Transverse colon (tissue), 4 donors: ENCODE measurements at places on chromosomes 7 and 10. TPM values are rescaled to one million over a fixed set of nuclear protein-coding genes. Genes with fewer than 3 reads are reported as not detected.
A peak's percentile ranks its signal among the peaks of the same experiment; 100 is the strongest.

DNA sequence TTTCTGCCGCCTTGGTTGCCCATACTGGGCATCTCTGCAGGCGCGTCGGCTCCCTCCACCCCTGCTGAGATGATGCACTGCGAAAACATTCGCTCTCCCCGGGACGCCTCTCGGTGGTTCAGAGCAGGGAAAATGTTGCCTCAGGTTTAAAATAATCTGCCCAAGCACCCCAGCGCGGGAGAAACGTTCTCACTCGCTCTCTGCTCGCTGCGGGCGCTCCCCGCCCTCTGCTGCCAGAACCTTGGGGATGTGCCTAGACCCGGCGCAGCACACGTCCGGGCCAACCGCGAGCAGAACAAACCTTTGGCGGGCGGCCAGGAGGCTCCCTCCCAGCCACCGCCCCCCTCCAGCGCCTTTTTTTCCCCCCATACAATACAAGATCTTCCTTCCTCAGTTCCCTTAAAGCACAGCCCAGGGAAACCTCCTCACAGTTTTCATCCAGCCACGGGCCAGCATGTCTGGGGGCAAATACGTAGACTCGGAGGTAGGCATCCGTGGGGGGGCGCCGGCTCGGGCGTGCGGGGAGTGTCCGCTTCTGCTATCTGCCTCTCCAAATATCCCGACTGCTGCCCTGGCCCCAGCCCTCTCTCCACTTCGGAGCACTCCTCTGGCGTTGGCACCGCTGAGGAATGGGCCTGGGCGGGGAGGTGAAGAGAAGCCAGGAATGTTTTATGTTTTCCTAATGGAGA is at the start of gene CAV1:
TSS of gene CAV1 (plus strand) at position 428 of the 689 bp plus-strand sequence. CDS start at position 455, 27 bp downstream.
- peak; percentile 79 for DNase-seq

DNA sequence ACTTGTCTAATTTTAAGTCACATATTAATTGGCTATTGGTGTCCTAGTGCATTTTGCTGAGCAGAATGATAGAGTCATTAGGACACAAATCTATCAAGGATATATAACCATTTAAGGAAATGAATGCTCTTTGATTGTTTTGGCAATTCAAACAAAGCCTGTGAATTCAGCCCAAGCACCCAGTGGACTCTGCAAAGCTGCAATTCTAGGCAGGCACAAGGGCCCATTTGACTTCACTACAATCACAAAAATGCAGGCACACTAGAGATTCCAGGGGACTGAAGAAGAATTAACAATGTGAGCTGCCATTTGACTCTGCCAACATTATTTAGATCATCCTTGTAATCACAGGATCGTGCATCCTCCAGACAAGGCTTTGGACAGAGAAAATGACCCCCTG is 544.2 kb upstream of the PHF14 start:
- DNase-seq, result no peak

GRCh38 chr7:110889335-110889734 is 201.6 kb upstream of the LRRN3 start:
- no peak for DNase-seq

DNA sequence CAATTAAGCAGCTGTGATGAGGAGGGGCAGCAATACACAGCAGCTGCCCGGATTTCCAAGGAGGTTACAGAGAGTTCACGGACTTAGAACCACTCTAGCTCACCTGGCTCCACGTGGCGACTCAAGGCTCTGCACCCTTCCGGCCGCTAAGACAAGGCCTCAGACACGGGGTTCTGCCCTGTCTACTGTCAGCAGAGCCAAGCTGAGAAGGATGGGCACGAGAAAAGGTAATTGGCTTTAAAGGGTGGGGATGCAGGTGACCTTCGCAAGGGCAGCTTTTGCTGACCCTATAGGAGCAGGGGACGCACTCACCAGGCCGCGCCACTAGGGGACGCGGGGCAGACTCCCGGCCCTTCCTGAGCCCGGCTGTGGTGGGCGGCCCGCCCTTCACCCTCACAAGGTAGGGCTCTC is 152.4 kb downstream of the KIF20B start:
- DNase-seq, result no peak

DNA sequence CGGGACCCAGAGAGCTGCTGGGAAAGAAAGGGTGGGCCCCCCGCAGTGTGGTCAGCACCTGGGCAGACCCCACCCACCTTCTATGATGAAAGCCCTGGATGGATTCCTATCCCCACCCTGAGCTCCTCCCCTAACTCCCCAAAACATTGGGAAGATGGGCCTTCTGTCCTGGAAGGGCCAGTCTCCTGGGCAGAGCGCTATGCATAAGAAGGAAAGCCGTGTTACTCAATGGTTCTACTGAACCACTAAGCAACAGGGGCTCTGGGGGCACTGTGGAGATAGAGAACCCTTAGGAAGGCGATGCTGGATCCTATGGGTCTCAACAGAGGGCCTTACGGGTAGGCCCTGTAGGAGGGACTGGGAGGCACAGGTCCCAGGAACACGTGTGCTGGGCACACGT is 30.7 kb upstream of the INSIG1 start:
- DNase-seq, result no peak

DNA sequence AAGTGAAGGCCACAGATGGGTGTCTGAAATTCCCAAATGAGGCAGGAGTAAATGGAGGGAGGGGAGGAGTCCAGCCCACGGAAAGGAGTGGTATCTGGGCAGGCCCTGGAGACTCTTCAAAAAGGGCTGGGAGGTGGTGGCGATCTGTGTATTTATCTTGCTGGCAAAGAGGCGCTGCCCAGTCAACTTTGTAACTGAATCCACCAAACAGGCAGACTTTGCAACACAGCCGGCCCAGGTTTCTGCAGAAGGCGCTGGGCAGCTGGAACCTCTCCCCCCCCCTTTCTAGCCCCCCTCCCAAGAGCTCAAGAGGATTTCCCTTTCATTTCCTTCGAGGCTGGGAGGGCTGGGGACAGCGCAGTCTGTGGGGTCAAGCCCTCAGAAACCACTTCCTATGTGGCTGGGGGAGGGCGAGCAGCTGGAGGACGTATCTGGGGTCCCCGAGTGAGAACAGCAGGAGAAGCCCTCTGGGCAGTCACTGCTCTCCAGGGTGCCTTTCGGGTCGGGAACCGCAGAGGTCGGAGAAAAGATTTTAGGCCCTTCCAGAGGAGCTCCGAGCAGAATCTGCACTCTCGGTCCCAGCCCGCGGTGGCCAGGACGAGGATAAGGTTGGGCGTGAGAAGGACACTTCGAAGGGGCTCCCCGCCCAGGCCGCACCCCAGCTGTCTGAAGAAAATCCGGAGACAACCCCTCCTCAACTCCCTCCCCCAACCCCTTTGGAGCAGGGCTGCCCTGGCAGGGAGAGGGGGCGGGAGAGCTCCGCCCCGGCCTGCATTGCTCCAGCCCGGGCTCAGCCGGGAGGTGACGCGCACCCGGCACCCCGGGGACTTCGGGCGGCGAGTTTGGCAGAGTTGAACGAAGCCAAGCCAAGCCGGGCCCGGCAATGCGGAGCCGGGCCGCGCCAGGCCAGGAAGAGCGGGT is 965 bp downstream of the ZCCHC24 start:
- peak; percentile 56 for DNase-seq

DNA sequence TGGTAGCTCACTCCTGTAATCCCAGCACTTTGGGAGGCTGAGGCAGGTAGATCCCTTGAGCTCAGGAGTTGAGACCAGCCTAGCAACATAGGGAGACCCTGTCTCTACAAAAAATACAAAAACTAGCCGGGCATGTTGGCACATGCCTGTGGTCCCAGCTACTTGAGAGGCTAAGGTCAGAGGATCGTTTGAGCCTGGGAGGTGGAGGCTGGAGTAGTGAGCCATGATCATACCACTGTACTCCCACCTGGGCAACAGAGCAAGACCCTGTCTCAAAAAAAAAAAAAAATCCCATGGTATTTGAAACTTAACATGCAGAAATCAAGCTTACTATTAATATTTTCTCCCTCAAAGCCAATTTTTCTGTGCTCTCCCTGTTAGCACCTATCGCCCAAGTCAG is 5.9 kb downstream of the SFXN2 start:
- DNase-seq, result no peak

- no peak for DNase-seq
These were observed 213.7 kb downstream of the ELMO1 start for GRCh38 chr7:37234928-37235327.

DNA sequence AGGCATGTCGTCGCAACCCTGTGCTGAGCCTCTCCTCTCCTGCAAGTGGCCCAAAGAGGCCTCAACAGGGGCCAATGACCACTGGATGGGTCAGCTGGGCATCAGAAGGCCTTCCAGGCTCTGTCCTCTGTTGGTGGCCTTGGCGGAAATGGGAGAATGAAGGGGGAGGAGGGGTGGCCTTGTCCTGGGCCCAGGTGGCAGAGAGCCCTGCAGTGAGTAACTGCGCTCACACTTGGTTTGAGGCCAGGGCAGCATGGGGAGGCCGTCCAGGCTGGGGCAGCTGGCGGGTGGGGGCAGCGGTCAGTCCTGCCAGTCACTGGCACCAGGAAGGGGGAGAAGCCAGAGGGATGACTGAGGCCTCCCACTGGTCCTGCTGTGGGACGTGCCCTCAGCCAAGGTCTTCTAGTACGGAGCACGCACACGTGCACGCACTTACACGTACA is 59.8 kb downstream of the LHPP start:
- DNase-seq, result no peak

DNA sequence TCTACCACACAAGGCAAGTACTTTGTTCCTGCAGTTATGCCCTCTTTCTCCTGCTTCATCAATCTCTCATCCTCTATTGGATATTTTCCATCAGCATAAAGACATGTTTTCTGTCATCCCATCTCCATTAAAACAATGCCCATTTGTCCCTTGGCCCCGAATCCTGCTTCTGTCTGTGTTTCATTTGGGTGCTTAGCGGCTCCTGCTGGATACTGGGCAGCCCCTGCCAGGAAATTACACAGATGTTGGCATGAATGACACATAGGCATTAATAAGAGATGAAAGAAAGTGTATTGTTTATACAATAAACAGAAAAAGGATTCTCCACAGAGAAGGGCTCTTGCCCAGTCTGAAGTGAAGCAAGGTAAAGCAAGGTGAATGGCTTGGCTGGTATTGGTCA is 765.3 kb downstream of the REEP3 start:
- DNase-seq, result no peak

DENND2A gene
- total RNA-seq, result 9.2 TPM

KCNH2 gene
- total RNA-seq, result 22.4 TPM

TMEM229A gene
- total RNA-seq, result not detected

GNA12 gene
- 39.6 TPM for total RNA-seq

LIPF gene
- not detected for total RNA-seq

STAMBPL1 gene
- 149 TPM for total RNA-seq
